ENCODE measurements at places on chromosomes 12 and 14.
A peak's percentile ranks its signal among the peaks of the same experiment; 100 is the strongest.

DNA sequence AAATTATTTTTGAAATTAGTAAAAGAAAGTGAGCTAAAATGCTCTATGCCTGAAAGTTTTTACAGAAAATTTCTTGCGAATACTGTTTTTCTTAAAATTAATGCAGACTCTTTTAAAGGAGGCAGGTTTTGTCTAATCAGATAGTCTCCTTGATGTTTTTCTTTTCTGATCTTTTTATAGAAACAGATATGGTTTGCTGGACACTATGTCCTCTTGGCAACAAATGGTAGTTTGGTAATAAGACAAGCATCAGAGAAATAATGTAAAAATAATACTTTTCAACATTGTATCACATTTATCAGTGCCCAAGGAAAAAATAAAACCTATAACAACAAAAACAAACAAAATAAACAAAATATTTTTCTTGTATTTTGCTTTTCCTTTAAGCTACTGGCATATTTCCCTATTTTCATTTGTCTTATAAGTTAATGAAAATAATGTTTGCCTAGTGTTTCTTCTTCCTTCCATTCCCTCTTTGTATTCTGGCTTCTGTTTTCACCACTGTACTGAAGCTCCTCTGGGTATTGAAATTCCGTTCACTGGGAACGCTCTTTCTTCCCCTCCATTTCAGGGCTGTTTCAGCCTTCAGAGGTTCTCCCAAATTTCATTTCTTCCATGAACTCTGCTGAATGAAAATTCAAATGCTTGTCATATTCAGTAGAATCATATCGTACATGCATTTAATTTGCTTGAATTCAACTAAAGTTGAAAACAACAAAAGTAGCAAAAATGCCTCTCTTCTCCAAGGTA, 115.3 kb downstream of the TRMT5 start:
- no peak for DNase-seq

DNA sequence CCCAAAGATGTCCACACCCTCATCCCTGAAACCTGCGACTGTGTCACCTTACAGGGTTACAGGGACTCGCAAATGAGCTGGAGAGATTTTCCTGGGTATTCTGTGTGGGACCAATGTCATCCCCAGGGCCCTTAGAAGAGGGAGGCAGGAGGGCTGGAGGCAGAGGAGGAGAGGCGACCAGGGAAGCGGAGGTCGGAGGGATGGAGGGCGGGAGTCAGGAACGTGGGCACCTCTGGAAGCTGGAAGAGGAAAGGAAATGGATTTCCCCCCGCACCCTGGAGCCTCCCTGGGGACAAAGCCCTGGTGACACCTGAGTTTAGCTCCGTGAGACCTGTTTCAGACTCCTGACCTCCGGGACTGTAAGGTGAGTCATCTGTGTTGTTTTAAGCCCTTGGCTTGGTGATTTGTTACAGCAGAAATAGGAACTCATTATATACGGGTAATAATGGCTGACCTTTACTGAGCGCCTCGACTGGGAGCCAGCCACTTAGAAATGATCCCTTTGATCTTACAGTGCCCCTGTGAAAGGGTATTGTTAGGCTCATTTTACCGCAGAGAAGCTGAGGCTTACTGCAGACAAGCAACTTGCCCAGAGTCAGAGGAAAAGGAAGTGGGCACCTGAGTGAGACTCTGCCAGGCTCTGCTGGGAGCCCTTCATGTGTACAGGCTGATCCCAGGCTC, 29.3 kb upstream of the FZD10 start:
- DNase-seq, result no peak

DNA sequence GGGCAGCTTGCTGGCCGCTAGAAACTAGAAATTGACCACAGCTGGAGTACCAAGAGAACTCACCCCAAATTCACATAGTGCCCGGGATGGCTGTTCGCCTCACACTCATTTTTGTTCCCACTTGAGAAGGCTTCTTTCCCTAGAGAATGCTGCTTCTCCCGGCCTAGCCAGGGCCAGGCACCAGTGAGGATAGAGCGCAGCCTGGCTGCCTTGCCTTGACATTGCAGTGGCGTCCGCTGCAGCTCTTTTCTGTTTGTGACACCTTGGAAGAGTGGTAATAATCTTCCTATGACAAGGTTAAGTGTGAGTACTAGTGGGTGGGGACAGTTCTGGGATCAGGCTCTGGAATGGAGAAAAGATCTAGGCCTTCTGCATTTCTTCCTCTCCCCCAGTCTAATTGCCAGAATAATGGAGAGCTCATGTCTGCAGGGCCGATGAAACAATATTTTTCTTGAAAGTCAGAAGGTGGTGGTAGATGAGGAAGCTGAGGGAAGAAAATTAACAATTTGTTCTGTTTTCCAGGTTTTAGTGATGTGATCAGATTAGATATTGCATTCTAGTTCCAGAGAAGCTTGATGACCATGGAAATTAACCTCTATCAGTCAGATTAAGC, 3.7 kb downstream of the TMEM253 start:
- DNase-seq, result peak; percentile 56

GRCh38 chr12:46292754-46293402, 24.0 kb upstream of the SLC38A1 start:
- DNase-seq, result no peak

GRCh38 chr12:65672441-65672840, 151.8 kb upstream of the HMGA2 start:
- no peak for DNase-seq

GRCh38 chr12:47065546-47065945, 13.9 kb upstream of the PCED1B start:
- DNase-seq, result no peak

DNA sequence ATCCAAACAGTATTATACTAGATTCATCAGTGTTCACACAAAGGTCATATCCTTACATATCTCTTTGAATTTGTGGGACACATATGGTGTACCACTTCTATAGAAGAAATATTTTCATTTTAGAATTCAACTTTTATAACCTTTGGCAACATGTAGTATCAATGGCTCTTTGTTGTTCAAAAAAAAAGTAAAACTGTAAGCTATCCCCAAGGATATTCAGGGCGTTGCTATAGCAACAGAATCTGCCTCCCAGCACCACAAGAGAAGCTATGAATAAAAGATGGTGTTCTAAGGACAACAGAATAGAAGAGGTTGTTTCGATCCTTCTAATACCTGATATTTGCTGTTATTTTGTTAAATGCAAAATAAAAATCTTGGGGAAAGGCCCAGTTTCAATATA, 139.3 kb downstream of the BRMS1L start:
- DNase-seq, result no peak

DNA sequence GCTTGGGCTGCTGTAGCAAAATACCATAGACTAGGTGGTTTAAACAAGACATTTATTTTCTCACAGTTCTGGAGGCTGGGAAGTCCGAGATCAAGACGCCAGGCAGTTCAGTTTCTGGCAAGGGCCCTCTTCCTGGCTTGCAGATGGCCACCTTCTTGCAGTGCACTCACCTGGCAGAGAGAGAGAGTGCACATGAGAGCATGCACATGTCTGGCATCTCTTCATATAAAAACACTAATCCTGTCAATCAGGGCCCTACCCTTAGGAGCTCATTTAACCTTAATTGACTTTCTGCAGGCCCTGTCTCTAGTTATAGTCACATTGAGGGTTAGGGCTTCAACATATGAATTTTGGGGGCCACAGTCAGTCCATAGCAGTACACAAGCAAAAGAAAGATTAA, 12.4 kb upstream of the EVL start:
- no peak for DNase-seq

- no peak for DNase-seq
These were observed 1.4 kb upstream of the TMEM132C start for GRCh38 chr12:128265566-128265965.

GRCh38 chr12:66062290-66062625, 68.3 kb downstream of the LLPH start:
- no peak for DNase-seq

DNA sequence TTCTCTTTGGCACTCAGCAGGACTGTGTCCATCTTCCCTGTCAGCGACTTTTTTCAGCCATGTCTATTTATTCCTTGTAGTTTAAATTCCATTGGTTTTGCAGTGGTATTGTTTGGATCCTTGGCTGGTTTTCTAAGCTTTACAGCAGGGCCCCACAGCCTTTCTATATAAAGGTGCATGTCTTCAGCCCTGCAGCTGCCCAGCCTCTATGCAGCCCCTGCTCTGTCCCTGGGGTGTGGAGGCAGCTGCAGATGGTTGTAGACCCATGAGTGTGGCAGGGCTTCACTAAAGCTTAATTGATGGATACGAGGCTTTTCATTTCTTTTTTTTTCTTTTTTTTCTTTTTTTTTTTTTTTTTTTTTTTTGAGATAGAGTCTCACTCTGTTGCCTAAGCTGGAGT, 29.7 kb downstream of the SFSWAP start:
- no peak for DNase-seq

- no peak for DNase-seq
These were observed 6.5 kb upstream of the PRDM4 start for GRCh38 chr12:107767466-107767865.

- no peak for DNase-seq
These were observed 140.5 kb upstream of the CCND2 start for GRCh38 chr12:4133029-4133428.

DNA sequence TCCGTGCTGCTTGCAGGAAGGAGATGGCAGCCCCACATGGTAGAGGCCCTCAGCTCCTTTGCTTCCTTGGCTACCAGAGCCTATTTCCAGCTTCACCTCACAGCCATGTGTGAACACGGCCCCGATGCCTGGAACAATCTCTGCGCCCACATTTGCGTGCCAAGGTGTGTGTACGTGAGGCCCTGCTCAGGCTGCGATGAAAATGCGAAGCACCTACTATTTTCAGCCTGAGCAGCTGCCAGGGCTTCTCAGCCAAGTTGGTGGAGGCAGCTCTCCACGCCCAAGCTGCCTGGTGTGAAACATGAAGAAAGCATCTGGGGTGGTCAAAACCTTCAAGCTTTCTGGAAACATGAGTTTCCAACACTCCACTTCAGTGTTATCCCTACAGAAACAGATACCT, 177.8 kb upstream of the EGLN3 start:
- no peak for DNase-seq

- no peak for DNase-seq
These were observed 90.1 kb upstream of the KCNA1 start for GRCh38 chr12:4819654-4820053.

DNA sequence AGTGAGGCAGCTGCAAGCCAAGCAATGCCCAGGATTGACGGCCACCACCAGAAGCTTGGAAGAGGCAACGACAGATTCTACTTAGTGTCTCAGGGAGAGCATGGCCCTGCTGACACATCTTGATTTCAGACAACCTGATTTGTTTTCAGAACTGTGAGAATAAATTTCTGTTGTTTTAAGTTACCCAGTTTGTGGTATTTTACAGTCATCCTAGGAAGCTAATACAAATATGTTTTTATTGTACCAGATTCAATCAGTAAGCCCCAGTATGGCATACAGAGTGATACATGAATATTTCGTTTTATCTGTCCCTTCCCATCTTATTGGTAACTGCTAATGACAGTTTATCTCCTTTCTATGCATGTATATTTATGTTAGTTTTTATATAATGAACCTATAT, 62.3 kb downstream of the SAMD4A start:
- DNase-seq, result no peak

DNA sequence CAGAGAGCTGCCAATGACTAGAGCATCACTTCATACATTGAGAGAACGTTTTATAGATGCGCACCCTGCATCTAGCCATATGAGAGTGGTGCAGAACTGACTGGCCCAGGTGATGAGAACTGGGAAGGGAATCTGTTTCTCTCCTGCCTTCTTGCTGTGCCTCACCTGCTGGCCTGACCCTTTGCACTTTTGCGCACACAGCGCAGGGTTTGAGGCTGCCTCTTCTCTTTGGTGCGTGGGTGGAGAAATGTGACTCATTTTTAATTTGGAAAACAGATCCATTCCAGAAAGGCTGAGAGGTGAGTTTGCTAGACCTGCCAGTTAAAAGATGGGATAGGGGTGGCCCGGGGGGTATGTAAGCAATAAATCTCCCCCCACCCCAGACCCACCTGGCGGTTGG, 453 bp upstream of the ESRRB start:
- DNase-seq, result no peak

DNA sequence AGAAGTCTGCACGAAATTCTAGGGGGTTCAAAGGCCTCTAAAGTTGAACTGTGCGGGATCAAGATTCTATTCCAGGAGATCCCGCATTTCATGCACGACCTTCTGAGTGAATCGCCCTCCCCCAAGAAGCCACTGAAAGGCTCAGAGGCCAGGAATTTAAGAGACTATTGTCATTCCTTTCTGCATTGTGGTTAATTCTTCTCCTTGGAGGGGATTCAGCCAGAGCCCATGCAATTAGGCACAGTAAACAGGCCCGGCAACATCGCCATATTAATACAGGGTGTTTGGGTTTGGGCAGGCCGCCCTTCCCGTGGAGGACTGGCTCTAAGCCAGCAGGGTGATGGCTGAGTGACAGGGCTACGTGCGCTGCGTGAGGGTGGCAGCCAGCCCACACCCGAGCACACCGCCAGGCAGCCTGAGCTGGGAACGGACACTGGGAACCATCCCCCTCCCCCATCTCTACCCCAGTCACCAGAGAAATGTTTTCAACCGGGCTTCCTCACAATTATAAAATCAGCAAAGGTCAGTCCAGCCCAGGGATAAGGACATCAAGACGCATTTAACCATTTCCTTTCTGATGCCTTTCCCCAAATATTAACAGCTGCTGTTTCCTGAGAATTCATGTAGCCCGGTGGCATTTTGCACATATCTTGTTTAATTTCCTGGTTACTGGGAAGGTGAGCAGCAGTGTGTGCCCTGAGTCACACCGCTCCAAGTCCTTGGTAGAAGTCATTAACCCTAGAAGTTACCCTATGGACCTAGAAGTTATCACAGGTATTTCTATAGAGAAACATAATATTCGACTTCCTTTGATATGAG, 12.5 kb downstream of the EGLN3 start:
- DNase-seq, result no peak

- DNase-seq, result no peak
These were observed 307.7 kb downstream of the CCDC91 start for GRCh38 chr12:28497889-28498411.

DNA sequence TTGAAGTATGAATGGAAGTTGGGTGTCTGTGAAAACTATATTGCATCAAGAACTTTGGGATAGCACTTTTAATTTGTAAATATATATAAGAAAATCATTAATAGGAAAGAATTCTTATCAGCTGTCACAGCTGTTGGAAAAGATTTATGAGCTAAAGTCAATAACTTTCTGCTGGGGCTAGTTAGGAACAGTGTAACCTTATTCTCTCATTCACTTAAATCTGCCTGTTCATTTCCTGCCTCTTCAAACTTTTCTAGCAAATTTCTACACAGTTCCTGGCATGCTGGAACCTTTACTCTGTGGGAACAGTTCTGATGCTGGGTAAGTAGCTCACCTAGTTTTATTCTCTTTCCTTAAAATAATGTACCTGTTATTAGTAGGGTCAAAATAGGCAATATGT, 109.9 kb downstream of the SCN8A start:
- DNase-seq, result no peak

DNA sequence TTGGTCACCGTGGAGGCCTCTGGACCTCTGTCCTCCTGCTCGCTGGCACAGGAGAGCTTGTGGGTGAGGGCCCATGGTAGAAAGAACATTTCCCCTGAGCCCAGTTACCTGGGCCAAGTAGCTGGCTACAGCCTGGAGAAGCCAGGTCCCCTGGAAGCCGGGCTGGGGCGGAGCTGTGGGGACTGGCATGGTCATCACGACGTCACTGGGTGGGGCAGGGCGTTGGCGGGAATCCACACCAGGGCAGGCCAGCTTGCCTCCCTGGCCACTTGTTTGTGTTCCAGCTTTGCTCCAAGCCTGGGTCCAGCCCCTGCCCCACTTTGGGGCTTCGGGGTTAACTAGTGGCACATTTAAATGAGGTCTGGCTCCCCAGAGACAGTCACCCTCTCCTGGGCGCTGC, 35.0 kb upstream of the SLC24A4 start:
- no peak for DNase-seq

All from brain pericyte (primary cell).